CD14-positive monocyte (primary cell): ENCODE measurements at places on chromosomes 4 and X.

DNA sequence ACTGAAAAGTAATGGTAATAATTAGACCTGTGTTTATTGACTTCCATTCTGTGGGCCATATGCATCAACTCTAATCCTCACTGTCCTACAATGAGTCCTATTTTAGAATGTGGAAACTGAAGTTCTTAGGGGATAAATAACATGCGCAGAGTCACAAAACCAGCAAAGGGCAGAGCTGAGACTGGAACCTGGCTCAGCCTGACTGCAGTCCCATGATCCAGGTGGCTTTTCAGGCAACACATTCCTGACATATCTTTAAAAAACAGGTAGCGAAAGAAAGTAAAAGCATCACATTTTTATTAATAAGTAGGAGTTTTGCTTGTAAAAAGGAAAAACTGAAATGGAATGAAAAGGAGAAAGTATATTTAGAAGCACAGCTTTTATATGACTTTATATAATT is 34.7 kb upstream of the PRSS48 start:
- DNase-seq: no peak

DNA sequence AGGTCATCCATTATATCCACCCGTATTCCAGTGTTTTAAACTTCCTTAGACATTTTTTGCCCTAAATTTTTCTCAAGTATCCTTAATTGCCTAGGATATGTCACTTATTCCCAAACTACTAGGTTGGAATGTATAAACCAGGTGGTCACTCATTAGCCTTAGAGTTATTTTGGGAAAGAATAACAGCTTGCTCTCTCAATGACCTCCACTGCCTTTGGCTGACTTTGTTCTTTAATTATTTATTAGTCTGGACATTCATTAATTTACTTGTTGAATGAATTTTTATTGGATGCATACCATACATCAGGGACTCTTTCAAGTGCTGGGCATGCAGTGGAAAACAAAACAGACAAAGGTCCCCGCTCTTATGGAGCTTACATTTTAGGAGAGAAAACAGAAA is 609.3 kb upstream of the IGFBP7 start:
- DNase-seq: no peak

DNA sequence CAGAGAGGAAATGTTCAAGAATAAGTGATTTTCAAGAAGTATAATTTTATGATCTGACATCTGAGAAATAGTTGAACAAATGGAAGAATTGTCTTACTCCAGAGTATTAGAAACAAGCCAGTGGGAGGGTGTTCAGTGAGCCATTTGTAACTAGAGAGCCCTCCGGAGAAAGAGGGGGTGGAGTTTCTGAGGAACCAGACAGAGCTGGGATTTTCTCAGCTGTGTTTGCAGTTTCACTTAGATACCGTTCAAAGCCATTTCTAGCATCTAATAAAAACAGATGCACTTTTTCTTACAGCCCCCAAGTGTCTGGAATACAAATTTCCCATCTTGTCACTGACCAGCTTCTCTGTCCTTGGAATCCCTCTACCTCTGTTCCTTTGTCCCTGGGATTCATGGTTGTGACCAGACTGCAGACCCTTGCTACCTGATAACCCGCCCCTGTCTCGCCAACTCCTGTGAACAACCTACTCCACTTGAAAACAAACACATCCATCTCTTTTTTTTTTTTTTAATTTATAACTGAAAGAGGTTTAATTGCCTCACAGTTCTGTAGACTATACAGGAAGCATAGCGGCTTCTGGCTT is 132.8 kb upstream of the KLF3 start:
- DNase-seq: no peak

DNA sequence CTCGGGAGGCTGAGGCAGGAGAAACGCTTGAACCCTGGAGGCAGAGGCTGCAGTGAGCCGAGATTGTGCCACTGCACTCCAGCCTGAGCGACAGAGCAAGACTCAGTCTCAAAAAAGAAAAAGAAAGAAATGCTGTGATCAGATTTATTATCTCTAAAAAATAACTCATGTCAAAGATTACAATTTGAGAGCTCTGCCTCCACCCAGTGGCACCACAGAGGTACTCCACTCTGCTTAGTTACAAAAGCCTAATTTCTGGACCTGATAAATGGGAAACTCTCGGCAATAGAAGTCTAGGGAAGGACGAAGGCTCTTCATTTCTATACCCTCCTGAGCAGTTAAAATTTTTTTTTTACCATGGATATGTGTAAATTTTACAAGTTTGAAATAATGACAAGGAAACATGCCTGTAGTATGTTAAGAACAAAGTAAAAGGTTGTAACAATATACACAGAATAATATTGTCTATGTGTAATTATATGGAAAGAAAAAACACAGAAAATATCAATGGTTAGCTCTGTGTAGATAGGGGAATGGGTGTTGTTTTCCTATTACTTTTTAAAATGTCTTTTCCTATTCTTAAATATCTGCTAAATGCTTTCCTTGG is 149.8 kb downstream of the STIM2 start:
- DNase-seq: peak; percentile 18

DNA sequence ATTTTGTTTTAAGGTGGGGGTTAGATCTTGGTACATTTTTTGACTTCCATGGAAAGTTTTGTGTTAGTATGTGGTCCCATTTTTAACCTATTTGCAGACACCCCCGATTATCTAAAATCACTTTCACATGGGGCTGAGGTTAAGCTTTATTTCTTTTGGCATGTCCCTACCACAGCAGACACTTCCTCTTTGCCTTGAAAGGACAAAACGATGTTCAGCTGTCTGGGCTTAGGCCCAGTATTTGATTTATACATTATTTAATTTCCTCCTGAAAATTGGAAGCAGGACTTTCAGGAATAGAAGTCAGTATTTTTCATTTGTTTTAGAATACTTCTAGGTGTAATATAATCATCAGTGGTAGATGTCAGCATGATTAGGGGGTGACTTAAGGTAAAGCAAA is 112.4 kb upstream of the SPRY1 start:
- no peak for DNase-seq

GRCh38 chrX:16484338-16484737 is 165.6 kb upstream of the S100G start:
- peak; percentile 89 for DNase-seq

GRCh38 chr4:153534792-153535629 is 68.9 kb downstream of the TMEM131L start:
- DNase-seq: no peak

- DNase-seq: no peak
These were observed 284.7 kb downstream of the CAMK2D start for GRCh38 chr4:113476800-113477199.

GRCh38 chr4:9916346-9916745 is 105.0 kb downstream of the SLC2A9 start:
- no peak for DNase-seq

- no peak for DNase-seq
These were observed 32.1 kb downstream of the HUWE1 start for GRCh38 chrX:53654376-53654775.

DNA sequence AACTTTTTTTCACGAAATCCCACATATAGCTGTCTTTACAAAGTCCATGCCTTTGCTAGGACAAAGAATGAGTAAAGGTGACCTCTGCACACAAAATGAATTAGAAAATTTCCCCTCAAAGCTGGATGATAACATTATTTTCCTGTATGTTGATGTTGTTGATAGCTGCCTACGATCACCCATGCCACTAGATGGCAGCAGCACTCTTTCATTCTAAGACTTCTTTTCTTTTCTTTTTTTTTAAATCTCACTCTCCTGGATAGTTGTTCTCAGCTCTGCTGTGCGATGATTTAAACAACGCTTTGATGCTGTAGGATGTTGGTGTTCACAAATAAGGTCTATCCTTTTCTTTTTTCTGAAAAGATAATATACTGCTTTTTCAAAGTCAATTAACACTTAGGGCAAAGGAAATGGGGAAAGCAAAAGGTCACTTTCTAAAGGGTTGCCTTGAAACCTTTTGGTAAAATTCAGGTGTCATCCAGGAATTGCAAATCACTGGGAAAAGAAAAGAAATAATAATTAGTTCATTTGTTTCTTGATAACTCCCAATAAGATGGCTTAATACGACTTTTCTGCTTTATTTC is 266.8 kb downstream of the C4orf33 start:
- DNase-seq: peak; percentile 50

DNA sequence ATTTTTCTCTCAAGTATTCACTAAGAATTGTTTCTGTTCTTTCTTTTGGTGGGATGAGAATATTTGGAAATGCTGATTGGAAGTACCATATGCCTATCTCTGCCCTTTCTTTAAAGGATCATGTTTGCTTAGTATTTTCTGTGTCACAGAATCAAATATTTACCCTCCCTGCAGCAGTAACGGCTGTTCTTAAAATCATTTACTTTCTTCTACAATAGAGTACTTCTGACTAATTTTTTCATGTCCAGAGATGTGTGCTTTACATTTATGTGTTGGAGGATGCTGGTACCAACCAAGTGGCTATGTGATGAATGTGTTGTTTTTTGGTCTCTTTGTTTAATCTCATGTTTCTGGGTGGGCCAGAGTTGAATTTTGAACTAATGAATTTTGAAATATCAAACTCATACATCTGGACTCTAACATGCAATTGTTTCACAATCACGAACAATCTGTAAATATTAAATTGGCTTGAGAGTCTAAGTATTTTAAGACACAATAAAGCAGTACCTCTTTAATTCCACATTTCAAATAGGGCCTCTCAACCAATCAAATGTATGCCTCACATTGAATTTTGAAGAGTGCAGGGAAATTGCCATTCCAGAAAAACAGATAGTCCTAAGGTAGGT is 59.4 kb upstream of the ARSJ start:
- DNase-seq: no peak

- no peak for DNase-seq
These were observed 104.4 kb upstream of the MAMLD1 start for GRCh38 chrX:150258463-150259430.

DNA sequence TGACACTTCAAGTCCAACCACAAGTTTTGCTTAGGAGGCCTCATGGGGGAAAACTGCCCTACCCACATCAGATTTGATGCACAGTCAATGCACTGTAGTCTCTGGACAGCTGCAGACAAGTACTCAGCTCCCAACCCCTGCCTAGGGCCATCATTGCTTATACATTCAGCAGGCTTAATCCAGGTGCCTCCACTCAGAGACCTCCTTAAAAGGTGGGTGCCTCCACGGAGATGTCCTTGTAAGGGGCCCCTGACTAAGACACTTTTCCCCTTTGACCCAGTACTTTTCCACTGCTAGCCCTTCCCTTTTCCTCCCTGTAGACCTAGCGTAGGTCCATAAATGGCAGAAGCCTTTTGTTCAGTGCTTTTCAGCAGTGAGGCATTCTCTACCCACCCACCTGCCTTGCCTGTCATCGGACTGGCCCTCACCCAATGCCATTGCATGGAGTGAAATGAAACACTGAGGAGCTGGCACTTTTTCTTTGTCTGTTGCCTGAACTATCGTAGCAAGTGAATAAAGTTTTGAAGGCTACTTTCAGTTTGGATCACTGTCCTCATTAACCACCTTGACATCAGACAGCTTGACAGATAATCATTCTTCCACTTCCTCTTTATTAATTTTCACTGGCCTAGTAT is 23.8 kb upstream of the PLK4 start:
- no peak for DNase-seq

DNA sequence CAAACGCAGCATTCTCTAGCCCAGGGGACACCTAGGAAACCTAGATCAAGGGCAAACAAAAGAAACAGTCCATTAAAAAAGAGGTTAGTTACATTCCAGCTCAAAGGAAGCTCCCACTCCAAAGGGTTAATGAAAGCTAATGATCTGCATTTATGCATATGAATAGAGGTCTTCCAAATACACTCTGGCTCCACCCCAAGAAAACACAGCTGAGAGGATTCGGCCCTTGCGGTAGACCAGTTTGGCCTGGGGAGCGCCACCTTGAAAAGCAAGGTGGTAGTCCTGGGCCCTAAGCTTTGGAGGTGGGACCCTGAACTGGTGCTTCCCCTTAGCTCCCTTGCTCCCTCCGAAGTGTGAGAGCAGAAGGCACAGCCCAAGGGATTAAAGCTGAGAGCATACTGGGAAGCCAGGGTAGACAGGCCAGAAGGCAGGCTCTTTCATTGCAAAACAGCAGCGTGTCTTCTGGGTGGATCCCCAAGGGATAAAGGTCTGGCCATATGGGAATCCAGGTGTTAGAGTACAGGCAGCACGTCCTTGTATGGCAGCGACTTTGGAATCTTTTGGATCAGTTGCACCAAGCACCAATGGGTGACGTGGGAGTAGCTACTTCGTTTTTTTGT is 3.7 kb downstream of the GABRQ start:
- no peak for DNase-seq

DNA sequence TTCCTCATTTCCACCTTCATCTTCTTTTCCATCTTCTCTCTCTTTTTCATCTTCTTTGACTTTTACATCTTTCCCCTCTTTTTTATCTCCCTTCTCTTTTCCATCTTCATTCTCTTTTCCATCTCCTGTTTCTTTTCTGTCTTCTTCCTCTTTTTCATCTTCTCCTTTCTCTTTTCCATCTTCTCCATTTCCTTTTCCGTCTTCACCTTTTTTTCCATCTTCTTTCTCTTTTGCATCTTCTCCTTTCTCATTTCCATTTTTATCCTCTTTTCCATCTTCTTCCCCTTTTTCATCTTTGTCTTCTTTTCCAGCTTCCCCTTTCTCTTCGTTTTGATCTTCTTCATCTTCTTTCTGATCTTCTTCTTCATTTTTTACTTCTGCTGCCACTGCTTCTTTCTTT is 87.0 kb downstream of the HMGN5 start:
- no peak for DNase-seq
